Posterior cingulate gyrus (tissue), 11 donors: ENCODE measurements at places on chromosomes 3 and 15.

DNA sequence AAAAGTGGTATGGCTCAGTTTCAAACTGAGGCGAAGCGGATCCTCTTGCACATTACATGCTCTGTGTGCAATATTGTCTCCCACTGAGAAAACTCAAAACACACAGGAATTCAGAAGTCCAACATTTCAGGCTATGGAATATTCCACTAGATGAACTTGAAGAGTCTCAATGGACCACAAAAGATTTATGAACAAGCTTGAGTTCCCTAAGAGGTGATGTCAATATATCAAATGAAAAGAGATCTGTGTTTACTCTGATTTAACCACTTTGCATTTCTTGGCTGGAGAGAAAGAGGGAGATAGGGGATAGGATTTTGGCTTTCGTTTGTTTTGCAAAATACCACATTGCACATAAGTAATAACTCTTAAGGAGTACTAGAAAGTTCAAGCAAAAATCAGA lies 20.3 kb downstream of the PDZRN3 start:
- no peak for DNase-seq

DNA sequence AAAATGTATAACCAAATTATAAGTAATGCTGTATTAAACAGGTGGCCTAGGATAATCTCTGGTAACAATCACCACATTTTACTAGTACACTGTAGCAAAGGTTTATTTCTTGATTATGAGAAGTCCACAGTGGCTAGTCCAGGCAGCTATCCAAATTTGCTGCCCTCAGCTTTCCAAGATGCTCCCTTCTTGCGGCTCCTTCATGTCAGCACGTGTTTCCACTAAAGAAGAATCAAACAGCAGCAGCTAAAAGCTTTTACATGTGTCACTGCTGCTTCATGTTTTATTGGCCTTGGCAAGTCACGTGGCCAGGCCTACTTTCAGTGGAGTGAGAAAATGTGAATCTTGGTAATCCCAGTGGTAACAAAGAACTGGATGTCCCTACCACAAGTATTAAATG lies 5.6 kb upstream of the RBMS3 start:
- no peak for DNase-seq

GRCh38 chr3:46422617-46423016 lies 15.6 kb downstream of the CCRL2 start:
- peak; percentile 86 for DNase-seq

- no peak for DNase-seq
Measured at GRCh38 chr3:45123581-45124269, 22.5 kb downstream of the CDCP1 start.

- DNase-seq, result no peak
Measured at GRCh38 chr3:151839313-151839631, 25.4 kb downstream of the AADAC start.

- peak; percentile 35 for DNase-seq
Measured at GRCh38 chr3:49417516-49418120, 4.7 kb downstream of the AMT start.

DNA sequence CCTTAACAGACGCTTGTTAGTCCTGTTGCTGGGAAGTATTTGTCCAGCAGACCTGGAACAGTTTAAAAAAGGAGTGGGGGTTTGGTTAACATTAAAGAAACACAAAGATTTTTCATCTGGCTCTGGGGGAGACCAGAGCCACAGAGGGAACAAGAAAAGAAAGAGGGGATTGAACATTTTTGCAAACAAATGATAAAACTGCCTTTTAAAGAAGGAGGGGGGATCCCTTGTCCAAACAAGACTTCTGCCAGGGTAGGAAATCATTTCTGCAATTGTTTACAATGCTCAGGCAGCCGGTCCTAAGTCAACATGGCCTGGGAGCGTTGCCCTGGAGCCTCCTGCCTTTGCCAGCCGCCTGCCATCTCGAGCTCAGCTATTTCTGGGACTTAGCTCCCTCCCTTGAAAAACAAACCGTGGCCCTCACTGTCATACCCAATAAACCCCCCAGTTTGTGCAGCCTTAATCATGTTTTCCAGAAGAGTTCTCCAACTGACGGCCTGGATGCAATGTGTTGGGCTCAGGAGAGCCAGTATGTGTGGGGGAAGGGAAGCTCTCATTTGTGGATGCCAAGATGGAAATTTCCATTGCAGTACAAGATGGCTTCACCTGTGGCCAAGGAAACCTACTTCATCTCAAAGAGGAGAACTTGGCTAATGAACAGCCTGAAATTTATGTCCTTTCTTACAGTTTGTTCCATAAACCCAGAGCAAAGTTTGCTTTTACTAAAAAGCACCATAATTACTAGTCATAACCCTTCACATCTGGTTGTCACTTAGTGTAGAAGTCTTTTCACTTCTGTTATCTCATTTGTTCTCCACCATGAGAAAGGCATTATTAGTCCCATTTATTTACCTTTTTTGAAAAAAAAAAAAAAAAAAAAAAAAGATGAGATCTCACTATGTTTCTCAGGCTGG lies 75.9 kb upstream of the RNU6-1 start:
- no peak for DNase-seq

DNA sequence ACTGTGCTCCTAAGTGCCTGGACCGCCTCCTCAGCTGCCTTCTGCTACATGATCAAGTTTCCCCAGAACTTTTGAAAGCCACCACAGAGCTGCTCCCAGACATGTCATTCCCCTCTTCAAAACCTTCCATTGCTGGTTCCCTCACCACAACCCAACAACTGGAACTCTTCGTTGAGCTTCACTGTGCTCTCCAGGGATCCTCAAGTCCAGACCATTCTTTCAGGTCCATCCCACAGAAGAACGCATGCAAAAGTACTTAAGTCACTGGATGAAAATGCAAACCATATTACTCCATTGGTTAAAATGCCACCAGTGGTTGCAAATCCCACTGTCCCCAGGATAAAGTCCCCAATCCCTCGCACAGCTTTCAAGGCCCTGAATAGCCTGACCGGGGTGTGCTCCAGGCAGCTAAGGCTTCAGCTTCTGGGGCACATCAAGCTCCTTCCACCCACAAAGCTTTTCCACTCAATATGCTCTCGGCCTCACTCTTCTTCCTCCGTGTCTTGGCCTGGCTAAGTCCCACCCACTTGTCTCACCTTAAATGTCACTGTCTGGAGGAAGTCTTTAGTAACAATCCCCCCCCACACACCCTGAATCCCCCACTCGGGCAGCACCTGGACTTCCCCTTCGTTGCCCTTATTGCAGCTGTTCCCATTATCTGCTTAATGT lies 84.8 kb downstream of the XXYLT1 start:
- no peak for DNase-seq
